ENCODE measurements at places on chromosomes 5 and 9.

GRCh38 chr9:118561051-118561450, 808.2 kb downstream of the BRINP1 start:
- no peak for DNase-seq

- no peak for DNase-seq
These were observed 127.6 kb downstream of the RPS23 start for GRCh38 chr5:82150559-82150958.

DNA sequence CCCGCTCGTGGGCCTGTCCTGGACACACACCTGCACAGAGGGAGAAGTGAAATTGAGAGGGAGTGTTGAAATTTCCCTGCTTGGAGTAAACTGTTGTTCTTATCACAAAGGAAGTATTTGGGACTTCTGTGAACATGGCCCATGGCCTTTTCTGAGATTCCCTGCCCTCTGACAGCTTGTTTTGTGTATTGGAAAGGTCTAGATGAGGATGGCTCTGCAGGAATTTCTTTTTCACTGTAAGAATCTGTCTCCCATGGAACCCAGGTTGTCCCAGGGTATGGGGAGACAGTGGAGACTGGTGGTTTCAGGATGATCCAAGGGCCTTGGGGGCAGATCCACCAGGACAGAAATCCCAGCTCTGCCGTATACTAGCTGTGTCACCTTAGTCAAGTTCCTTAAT, 121.8 kb downstream of the ARHGAP26 start:
- no peak for DNase-seq

- no peak for DNase-seq
These were observed 11.1 kb upstream of the RALGDS start for GRCh38 chr9:133132174-133132573.

DNA sequence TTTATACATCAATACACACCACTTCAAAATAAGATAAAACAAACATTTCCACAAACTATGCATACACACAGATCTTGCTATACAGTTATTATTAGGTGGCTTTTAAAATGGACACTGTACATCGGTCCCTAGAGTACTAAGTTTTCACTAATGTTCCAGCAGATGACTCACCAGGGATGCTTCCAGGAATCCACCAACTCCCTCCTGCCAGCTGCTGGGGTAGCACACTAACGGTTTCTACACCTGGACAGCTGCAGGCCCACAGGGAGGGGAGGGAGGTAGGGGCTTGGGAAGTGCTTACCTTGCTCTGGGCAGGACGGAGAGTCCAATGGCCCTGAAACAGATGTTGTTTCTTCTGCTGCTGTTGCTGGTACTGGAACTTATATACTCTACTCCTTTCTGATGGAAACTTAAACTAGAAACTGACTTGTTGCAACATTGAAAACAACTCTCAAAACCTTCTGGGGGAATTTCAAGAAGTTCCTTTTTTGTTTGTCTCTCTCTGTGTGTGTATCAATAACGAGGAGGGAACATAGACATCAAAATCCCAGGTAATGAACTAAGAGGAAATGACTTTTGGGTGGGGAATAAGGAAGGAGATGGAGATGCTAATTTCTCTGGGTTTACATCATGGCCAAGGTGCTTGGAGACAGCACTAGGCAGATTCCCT, at the start of gene IL12B:
IL12B (minus strand) TSS at position 357 of the 670 bp plus-strand sequence. CDS start 3,705 bp downstream, outside the sequence.
- no peak for DNase-seq

DNA sequence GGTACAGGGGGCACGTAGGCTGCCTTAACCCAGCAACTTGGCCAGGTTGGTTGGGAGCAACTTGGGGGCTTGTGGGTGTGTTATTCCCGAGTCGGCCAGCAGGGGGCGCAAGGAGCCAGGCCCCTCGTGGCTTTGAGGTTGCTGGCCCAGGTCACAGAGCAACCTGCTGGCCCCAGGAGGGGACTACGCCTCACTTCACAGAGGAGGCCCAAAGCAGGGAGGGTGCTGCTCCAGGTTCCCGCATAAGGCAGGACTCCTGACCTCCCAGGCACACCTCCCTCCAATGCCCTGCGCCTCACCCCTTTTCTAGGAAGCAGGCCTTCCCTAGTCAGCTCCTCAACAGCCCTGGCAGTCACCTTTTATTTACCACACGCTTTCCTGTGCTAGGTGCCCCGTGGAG, 18.1 kb downstream of the KYAT1 start:
- DNase-seq, result peak; percentile 84

- no peak for DNase-seq
These were observed 52.4 kb downstream of the FSD1L start for GRCh38 chr9:105500108-105500766.

GRCh38 chr5:93603793-93604643, 21.0 kb downstream of the NR2F1 start:
- DNase-seq, result no peak

Measured in tibial artery (tissue), 4 donors.